ENCODE measurements at places on chromosomes 5 and 9.
A peak's percentile ranks its signal among the peaks of the same experiment; 100 is the strongest.

DNA sequence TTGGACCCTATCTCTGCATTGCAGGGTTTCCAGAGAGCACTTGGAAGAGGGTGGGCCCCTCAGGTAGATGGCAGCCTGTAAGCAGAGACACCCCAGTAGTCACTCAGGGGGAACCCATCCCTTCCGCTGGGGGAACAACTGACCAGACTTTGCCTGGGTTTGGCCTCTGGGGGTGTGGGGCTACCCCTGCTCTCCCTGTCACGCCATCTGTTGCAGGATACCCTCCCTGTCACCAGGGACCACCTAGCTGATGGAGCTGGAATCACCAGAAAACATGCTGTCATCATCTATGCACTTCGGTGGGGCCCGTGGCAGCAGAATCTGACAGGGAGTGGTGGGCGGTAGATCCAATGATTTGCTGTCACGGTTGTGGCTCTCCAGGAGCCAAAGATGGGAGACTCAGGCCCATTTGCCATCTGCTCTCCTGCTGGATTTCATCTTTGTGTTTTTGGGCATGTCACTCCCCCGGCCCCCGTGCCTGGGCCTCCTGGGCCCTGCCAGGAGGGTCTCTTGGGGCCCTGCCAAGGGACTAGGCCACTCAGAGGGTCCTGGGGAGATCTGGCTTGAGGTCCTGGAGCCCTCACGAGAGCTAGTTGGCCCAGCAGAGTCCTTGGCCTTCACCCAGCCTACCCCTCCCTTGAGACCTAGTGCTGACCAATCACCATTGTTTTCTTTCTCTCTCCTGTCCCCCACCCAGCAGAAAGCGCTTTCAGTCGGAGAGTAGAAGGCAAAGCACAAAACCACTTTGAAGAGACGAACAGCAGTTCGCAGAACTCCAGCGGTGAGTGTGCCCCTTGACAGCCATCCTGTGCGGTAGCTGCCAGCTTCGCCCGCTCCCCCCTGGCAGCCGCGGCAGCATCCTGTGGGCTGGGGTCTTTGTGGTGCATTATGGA, 45.9 kb downstream of the AMBP start:
- no peaks in the 10 kb centered on the region for H3K27me3 ChIP-seq
- H3K36me3 ChIP-seq = peaks cover 12% of the 10 kb centered on the region
- H3K27ac ChIP-seq = no peak overlapping the region
- H3K4me3 ChIP-seq = no peak overlapping the region
- peak; percentile 79 for DNase-seq

- no peaks in the 10 kb centered on the region for H3K36me3 ChIP-seq
- no peaks in the 10 kb centered on the region for H3K27me3 ChIP-seq
- peaks cover 14% of the 10 kb centered on the region for H3K4me1 ChIP-seq
- no peak overlapping the region for H3K4me3 ChIP-seq
- DNase-seq = no peak
Observed at GRCh38 chr9:91127653-91128052, 234.1 kb downstream of the AUH start.

DNA sequence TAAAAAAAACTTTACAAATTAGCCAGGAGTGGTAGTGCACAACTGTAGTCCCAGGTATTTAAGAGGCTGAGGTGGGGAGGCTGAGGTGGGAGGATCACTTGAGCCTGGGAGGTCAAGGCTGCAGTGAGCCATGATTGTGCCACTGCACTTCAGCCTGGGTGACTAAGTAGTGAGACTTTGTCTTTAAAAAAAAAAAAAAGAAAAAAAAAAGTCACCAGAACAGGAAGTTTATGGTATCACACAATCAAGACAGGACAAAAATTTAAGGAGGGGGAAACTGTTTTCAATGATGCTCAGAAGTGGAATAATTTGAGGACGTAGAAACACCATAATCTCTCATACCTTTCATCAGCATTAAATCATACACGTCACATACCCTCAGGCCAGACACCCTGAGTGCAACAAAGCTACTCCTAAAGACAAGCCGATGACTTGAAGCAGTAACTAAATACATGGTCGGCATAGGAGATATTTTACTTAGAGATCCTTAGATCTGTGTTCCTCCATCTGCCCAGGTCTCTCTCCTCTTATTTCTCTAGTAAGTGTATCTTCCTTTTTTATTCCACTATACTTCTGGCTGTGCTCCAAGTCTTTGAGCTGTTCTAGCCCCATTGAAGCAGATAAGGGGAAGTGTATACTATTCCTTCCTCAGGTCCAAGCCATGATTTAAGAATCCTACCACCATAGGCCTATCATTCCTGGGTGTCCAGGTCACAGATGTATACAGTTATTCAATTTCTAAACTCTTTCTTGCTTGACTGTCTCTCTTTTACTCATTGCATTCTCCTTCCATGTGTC, 91.3 kb upstream of the APC start:
- no peaks in the 10 kb centered on the region for H3K4me1 ChIP-seq
- no peaks in the 10 kb centered on the region for H3K36me3 ChIP-seq
- no peak for DNase-seq
- H3K27me3 ChIP-seq = no peaks in the 10 kb centered on the region

DNA sequence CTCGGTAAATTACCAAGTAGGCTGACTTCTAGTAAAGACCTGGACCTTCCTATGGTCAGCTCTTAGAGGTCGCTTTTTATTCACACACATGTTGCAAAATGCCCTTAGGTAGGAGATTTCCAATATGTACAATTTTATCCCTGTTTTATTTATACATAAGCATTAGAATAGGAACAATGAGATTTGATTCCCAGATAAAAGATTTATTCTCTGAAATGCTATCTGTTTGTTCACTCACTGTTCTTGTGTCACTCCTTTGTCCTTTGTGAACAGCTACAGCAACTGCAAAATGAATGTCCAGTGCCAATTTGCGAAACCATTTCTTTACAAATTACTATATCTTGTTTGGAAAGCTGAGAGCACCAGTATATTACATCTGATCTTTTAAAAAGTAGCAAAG, 991.5 kb upstream of the TYRP1 start:
- H3K4me1 ChIP-seq = no peaks in the 10 kb centered on the region
- no peaks in the 10 kb centered on the region for H3K27me3 ChIP-seq

DNA sequence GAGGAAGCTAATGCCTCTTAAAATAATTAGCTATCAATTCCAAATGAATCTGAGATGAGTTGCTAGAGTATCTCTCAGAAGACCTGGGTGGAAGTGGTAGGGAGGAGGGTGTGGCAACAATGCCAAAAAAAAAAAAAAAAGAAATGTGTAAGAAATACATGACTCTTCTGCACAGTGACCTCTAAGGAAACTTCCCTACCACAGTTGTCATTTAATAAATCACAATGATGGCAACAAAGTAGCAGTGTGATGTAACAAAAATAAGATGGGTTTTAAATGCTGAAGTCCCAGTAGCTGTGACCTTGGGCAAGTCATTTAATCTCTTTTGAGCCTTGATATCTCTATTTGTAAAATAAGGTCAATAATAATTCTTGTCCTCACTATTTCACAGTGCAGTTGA, 7.2 kb downstream of the FOXD1 start:
- DNase-seq = no peak
- peaks cover 17% of the 10 kb centered on the region for H3K4me1 ChIP-seq
- H3K4me3 ChIP-seq = no peak overlapping the region
- no peaks in the 10 kb centered on the region for H3K36me3 ChIP-seq

- no peak overlapping the region for H3K27ac ChIP-seq
- H3K27me3 ChIP-seq = no peaks in the 10 kb centered on the region
- DNase-seq = no peak
- H3K4me1 ChIP-seq = no peaks in the 10 kb centered on the region
Observed at GRCh38 chr9:123468541-123468940, 112.5 kb downstream of the CRB2 start.

DNA sequence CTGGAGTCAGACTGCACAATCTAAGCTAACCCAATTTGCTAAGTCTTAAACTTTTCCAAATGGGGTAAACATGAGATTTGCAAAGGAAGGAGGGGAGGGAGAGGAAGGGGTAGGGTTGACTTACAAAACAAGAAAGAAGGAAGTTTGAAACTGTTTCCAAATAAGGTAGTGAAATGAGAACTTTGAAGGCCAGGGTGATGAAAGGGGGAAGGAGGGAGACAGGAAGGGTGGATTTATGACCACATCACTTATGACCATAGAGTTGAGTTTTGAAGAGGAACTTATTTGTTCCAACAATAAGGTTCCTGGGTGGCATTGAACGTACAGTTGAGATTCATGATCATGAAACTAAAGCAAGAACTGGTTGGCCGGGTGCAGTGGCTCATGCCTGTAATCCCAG, 72.5 kb upstream of the DAPK1 start:
- no peak overlapping the region for H3K27ac ChIP-seq
- H3K4me3 ChIP-seq = no peak overlapping the region
- H3K4me1 ChIP-seq = no peaks in the 10 kb centered on the region
- H3K36me3 ChIP-seq = no peaks in the 10 kb centered on the region

- H3K4me1 ChIP-seq = no peaks in the 10 kb centered on the region
- no peaks in the 10 kb centered on the region for H3K36me3 ChIP-seq
- H3K4me3 ChIP-seq = no peak overlapping the region
- no peak for DNase-seq
Observed at GRCh38 chr5:62585751-62586150, 7.1 kb downstream of the LRRC70 start.

DNA sequence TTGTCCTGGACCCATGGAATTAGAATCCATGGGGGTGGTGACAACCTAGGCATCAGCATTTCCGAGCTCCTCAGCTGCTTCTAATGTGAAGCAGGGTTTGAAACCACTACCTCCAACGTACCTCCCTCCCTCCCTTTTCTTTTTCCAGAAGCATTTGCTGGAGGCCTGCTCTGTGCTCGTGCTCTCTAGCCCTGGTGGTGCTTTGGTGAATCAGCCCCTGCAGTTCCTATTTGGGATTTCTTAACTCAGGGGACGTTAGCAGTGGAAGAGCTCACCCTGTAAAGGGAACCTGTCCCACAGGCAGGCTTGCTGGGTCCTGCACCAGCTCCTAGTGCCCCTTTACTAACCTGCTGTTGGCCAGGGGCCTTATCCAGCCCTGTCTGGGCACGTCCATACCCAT, 55.0 kb downstream of the NSG2 start:
- H3K27me3 ChIP-seq = no peaks in the 10 kb centered on the region
- H3K27ac ChIP-seq = no peak overlapping the region
- no peak for DNase-seq

DNA sequence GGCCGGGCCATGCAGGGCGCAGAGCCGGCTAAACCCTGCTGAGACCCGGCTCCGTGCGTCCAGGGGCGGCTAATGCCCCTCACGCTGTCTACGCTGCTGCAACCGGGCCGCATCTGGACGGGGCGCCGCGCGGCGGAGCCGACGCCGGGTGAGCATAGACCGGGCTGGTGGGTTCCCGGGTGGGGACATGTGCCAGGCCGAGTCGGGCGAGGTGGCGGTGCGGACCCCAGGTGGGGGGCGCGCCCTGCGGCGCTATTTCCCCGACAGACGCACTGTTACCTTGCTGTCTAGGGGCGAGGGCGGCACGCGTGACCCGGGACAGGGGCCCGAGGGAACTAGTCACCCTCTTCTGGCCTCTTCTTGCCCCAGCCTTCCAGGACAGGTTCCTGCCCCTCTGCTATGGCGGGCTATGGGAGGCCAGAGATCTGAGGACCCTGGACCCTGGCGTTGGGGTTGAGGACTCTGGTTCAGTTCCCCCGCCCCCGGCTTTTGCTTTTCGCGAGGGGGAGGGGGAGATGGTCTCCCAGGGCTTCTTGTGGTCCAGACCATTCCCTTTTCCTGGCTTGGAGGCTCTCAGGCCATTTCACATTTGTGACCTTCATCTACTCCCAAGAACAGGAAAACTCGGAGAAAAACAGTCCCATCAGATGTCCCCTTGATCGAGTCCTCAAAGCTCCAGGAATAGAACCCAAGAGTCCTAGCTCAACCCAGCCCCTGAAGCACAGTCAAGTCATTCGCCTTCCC, 536 bp downstream of the SLC27A4 start:
- H3K4me1 ChIP-seq = peaks cover 14% of the 10 kb centered on the region
- H3K4me3 ChIP-seq = peak overlapping the region; percentile 84
- H3K27me3 ChIP-seq = no peaks in the 10 kb centered on the region
- H3K27ac ChIP-seq = peak overlapping the region; percentile 79
- no peak for DNase-seq

DNA sequence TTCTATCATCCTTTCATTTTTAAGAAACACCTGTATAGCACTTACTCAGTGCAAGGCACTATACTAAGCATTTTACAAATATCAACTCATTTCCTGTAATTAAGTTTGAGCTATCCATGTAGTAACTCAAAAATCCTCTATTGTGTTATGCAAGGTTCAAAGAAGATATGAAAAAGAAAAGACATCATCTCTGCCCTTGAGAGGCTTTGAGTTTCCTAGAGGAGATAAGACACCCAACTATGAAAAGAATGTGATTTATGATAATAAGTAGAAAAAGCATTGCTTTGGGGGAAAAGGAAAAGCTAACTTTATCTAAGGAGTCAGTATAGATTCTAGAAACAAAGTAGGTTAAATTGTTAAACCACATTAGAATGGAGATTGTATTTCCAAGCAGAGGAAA, 14.2 kb upstream of the ZNF608 start:
- H3K36me3 ChIP-seq = no peaks in the 10 kb centered on the region
- H3K27ac ChIP-seq = no peak overlapping the region
- H3K4me3 ChIP-seq = no peak overlapping the region
- no peaks in the 10 kb centered on the region for H3K27me3 ChIP-seq

DNA sequence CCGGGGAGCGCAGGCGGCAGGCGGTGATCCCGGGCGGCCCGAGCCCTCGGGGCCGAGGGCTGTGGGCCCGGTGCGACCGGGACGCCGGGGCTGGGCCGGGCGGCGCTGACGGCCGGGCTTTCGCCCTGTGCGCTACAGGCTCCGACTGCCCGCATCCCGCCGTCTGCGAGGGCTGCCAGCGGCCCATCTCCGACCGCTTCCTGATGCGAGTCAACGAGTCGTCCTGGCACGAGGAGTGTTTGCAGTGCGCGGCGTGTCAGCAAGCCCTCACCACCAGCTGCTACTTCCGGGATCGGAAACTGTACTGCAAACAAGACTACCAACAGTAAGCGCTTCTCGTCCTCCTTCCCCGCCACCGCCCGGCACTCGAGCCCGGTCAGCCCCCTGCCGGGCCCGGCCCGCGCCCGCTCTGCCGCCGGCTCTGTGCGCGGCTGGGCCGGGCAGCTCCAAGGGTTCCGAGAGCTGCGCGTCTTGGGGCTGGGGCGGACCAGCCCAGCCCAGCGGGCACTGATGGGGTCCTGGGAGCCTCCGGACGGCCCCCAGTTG, 1.6 kb downstream of the LMX1B start:
- peaks cover 42% of the 10 kb centered on the region for H3K4me1 ChIP-seq
- H3K27ac ChIP-seq = no peak overlapping the region
- no peaks in the 10 kb centered on the region for H3K36me3 ChIP-seq
- H3K27me3 ChIP-seq = peaks cover 27% of the 10 kb centered on the region

- no peaks in the 10 kb centered on the region for H3K27me3 ChIP-seq
- no peak overlapping the region for H3K4me3 ChIP-seq
- no peak overlapping the region for H3K27ac ChIP-seq
- H3K4me1 ChIP-seq = no peaks in the 10 kb centered on the region
- no peak for DNase-seq
- H3K36me3 ChIP-seq = no peaks in the 10 kb centered on the region
Observed at GRCh38 chr5:36720688-36721087, 114.3 kb downstream of the SLC1A3 start.

- H3K27me3 ChIP-seq = no peaks in the 10 kb centered on the region
- H3K4me1 ChIP-seq = peaks cover 21% of the 10 kb centered on the region
- H3K4me3 ChIP-seq = no peak overlapping the region
- H3K36me3 ChIP-seq = no peaks in the 10 kb centered on the region
- H3K27ac ChIP-seq = no peak overlapping the region
- DNase-seq = no peak
Observed at GRCh38 chr5:139079225-139079990, 118.8 kb downstream of the SIL1 start.

GRCh38 chr5:103408408-103408807, 149.8 kb downstream of the MACIR start:
- no peaks in the 10 kb centered on the region for H3K27me3 ChIP-seq
- H3K27ac ChIP-seq = no peak overlapping the region
- no peak for DNase-seq
- no peak overlapping the region for H3K4me3 ChIP-seq

- H3K27ac ChIP-seq = no peak overlapping the region
- no peaks in the 10 kb centered on the region for H3K36me3 ChIP-seq
- no peak for DNase-seq
- H3K4me3 ChIP-seq = no peak overlapping the region
- H3K4me1 ChIP-seq = peaks cover 24% of the 10 kb centered on the region
Observed at GRCh38 chr9:84807870-84808390, 138.4 kb downstream of the NTRK2 start.
